ENCODE measurements at places on chromosomes 5 and 9.

DNA sequence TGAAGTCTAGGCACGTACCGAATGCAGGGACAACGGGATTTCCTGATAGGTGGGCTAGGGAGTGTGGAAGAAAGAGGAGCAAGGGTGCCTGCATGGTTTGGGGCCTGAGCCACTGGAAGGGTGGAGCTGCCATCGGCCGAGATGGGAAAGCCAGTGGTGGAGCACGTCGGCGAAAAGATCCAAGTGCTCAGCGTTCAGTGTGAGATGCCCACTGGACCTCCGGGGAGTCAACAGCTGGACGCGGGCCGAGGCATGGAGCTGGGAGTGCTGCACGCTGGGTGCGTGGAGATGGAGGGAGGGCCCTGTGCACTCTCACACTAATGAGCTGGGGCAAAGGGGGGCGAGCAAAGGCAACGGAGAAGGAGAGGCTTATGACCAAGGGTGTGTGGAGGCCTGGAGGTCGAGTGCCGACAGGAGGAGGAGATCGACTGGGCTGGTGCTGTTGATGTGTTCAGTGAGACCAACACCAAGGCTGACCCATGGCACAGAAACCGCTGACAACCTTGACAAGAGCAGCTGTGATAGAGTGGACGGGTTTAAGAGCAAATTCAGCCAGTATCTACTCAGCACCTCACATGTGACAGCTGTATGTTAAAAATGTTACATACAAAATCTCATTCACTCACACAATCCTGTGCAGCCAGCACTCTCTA, 85.7 kb downstream of the STK10 start:
- no peak overlapping the region for H3K4me3 ChIP-seq
- H3K4me1 ChIP-seq: peaks cover 30% of the 10 kb centered on the region
- H3K36me3 ChIP-seq: peaks cover 28% of the 10 kb centered on the region
- H3K27ac ChIP-seq: peak overlapping the region; percentile 59
- no peak for DNase-seq
- no peaks in the 10 kb centered on the region for H3K27me3 ChIP-seq

DNA sequence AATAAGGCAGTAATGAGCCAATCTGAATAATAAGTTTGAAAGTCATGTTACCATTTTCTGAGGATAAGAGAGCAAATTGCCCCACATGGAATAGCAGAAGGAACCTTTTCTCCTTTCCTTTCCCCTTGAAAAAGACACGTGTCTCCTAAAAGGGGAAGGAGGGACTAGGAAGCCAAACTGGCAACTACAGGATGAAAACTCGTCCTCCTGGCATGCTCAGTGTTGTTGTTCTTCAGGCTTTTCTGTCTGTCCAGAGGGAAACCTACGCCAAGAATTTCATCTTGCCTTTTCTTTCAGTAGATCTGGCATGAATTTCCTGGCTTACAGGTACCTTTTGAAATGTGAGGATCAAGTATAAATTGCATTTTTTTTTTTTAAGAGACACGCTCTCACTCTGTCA, 355.9 kb upstream of the TLE4 start:
- H3K36me3 ChIP-seq: no peaks in the 10 kb centered on the region
- no peaks in the 10 kb centered on the region for H3K27me3 ChIP-seq
- DNase-seq: no peak
- H3K4me3 ChIP-seq: no peak overlapping the region

GRCh38 chr9:101376111-101376848, 8.5 kb downstream of the BAAT start:
- H3K36me3 ChIP-seq: no peaks in the 10 kb centered on the region
- no peak for DNase-seq
- H3K27ac ChIP-seq: no peak overlapping the region
- H3K4me1 ChIP-seq: no peaks in the 10 kb centered on the region

GRCh38 chr5:110354311-110354710, 372.2 kb downstream of the TMEM232 start:
- DNase-seq: no peak
- no peak overlapping the region for H3K27ac ChIP-seq
- no peaks in the 10 kb centered on the region for H3K4me1 ChIP-seq
- no peaks in the 10 kb centered on the region for H3K27me3 ChIP-seq

DNA sequence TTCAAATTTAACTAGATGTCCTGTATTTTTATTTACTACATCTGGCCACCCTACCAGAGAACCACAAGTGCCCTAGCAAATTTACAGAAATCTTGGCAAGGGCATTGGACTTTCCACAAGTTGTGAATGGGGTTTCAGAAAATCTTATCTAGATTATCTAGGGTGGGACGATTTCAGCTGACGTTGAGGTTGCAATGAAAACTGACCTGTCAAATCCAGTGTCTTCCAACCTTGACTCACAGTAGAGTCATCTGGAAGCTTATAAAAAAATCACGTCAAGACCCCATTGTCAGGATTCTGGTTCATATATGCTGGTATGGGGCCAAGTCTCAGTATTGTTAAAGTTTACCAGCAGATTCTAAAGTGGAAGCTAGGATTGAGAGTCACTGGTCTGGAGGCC, 109.6 kb upstream of the ACTBL2 start:
- H3K4me3 ChIP-seq: no peak overlapping the region
- DNase-seq: no peak
- H3K27me3 ChIP-seq: peaks cover 1% of the 10 kb centered on the region
- H3K36me3 ChIP-seq: no peaks in the 10 kb centered on the region
- H3K4me1 ChIP-seq: no peaks in the 10 kb centered on the region
- H3K27ac ChIP-seq: no peak overlapping the region

GRCh38 chr9:38227656-38228055, 158.6 kb upstream of the SHB start:
- peak overlapping the region; percentile 17 for H3K4me3 ChIP-seq
- no peaks in the 10 kb centered on the region for H3K36me3 ChIP-seq
- peaks cover 12% of the 10 kb centered on the region for H3K4me1 ChIP-seq
- no peak overlapping the region for H3K27ac ChIP-seq

DNA sequence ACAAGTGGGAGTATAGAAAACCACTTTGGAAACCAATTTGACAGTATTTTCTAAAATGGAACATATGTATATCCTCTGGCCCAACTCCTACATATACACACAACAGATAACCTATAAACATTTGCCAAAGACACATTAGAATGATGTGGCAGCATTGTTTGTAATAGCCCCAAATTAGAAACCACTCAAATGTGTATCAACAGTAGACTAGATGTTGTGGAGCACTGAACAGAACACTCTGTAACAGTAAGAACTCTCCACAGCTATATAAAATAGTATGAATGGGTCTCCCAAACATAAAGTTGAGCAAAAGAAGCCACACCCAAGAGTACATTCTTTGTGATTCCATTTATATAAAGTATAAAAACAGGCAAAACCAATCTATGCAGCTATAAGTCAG, 6.1 kb downstream of the ZNF622 start:
- DNase-seq: no peak
- H3K36me3 ChIP-seq: peaks cover 78% of the 10 kb centered on the region
- peak overlapping the region; percentile 17 for H3K27ac ChIP-seq
- peaks cover 96% of the 10 kb centered on the region for H3K4me1 ChIP-seq
- H3K27me3 ChIP-seq: no peaks in the 10 kb centered on the region
- no peak overlapping the region for H3K4me3 ChIP-seq

- no peak overlapping the region for H3K27ac ChIP-seq
- H3K27me3 ChIP-seq: no peaks in the 10 kb centered on the region
These were observed 2059.1 kb upstream of the CDH6 start for GRCh38 chr5:29134418-29134817.

DNA sequence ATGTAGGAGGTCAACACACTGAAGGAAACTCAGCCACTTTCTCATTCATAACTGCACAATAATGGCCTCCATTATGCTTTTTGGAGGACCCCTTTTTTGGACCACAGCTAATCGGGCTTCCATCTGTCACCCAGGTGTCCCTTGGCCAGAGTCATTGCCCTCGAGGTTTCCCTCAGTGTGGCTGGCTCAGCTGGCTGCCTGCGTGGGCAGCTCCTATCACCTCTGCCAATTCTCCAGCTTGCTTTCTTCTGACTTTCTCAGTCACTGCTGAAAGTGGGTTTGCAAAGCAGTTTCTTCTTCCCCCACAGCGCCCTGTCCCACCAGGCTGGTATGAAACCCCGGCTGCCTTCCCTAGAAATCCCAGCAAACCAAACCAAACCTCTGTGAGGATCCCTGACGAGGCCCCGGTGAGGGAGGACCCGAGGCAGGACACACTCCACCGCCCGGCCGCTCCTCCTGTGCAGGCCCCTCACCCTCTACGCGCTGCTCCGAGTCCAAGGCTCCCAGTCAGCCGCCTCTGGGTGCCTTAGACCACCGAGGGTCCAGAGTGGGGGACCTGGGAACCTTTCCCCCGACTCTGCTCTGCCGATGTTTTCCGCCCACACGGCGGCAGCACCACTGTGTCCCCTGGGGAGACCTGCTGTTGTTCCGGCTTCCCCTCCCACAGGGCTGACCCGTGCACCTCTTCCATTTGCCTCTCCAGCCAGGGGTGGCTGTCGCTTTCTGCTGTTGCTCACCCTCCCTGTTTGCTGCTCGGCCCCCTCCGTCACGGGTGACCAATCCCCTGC, 109.5 kb downstream of the TENT4A start:
- DNase-seq: no peak
- H3K4me3 ChIP-seq: no peak overlapping the region
- no peaks in the 10 kb centered on the region for H3K36me3 ChIP-seq

DNA sequence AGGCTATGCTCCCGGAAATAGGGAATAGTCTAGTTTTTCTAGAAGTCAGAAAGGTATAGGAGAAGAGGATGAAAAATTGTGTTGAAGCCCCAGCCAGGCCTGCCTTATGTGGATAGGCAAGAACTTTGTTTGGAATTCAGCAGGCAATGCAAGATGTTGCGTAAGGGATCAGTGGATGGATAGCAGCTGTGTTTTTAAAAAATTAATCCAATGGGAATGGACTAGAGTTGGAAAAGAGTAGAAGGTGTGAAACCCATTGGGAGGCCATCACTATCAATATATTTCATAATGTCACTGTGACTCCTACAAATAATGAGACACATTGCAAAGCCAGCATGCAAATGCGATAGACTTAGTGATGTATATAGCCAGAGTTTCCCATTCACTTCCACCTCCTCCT, 281.9 kb downstream of the MARCHF11 start:
- H3K27ac ChIP-seq: no peak overlapping the region
- no peak for DNase-seq
- no peaks in the 10 kb centered on the region for H3K27me3 ChIP-seq
- H3K4me3 ChIP-seq: no peak overlapping the region
- no peaks in the 10 kb centered on the region for H3K36me3 ChIP-seq
- H3K4me1 ChIP-seq: no peaks in the 10 kb centered on the region

GRCh38 chr5:96683810-96684209, 21.6 kb downstream of the CAST start:
- H3K4me3 ChIP-seq: no peak overlapping the region
- no peak for DNase-seq
- no peak overlapping the region for H3K27ac ChIP-seq
- no peaks in the 10 kb centered on the region for H3K27me3 ChIP-seq

DNA sequence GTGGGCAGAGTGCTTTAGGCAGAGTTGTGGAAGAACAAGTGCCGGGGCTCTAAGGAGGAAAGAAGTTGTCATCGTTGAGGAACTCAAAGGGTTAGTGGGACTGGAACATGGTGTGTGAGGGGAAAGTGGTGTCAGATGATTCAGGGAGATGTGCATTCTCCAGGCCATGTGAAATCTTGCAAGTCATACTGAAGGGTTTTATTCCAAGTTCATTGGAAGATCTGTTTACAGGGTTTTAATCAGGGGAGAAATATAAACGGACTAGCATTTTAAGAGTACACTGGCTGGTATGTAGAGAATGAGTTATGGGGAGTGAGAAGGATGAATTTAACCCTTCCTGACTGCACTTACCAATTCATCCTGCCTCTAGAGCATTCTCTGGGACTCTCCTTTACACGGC, 49.3 kb downstream of the NR2F1 start:
- no peak overlapping the region for H3K27ac ChIP-seq
- DNase-seq: no peak
- no peaks in the 10 kb centered on the region for H3K27me3 ChIP-seq
- peaks cover 5% of the 10 kb centered on the region for H3K4me1 ChIP-seq
- H3K4me3 ChIP-seq: no peak overlapping the region

DNA sequence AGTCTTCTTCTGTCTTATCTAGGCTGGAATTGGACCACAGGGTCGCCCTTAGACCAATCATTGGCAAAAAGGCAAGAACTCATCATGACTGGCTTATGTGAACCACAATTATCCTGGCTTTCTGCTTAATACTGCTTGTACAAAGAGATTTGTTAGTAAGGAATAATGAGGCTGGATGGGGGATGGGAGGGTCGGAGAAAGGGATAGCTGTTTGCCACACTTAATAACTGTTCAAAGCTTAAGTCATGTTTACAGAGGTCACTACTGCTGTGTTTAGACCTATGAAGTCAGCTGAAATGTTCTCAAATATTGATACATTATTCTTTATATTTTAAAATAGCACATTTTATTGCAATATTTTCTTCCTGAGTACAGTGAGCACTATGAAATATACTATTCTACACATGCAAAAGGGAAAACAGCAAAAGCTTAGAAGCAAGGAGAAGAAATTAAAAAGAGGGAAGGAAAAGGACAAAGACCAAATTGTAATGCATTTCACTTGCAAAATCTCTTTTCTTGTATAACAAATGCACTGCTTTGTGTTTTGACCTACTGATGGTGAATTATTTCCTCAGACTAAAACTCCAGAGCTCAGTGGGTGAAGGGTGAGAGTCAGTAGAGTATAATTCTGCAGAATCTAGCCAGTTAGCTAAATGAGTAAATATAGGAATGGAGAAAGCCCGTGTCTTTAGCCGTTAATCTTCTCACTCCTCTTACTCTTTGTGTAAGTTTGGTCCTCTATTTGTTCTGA, 404.9 kb upstream of the ZNF608 start:
- H3K27me3 ChIP-seq: no peaks in the 10 kb centered on the region
- no peaks in the 10 kb centered on the region for H3K4me1 ChIP-seq
- no peak for DNase-seq
- no peak overlapping the region for H3K27ac ChIP-seq

DNA sequence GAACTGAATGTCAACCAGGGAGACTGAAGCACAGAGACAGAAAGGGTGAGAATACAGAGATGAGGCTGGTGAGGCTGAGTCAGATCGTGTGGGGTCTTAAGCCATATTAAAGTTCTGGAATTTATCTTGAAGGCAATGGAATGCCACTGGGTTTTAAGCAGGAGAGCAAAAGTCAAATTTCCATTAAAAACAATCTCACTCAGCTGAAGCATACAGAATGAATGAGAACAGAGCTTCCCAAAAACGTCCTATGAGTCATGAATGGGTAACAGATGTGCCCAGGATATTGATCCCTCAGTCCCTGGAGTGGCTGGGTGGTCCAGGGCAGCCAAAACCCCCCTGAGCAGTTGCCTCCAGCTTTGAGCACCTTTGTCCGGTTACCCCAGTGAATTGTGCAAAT, 44.9 kb downstream of the PFDN1 start:
- H3K4me3 ChIP-seq: no peak overlapping the region
- no peaks in the 10 kb centered on the region for H3K27me3 ChIP-seq
- peaks cover 22% of the 10 kb centered on the region for H3K4me1 ChIP-seq
- DNase-seq: no peak
- no peak overlapping the region for H3K27ac ChIP-seq
- peaks cover 23% of the 10 kb centered on the region for H3K36me3 ChIP-seq

Measured in activated naive CD8-positive, alpha-beta T cell treated with anti-CD3 and anti-CD28 coated beads, Interleukin-2, amount 50 U/mL, for 24 hours (primary cell).